NCI-H2029 treated with DMSO at 0.1 percent for 48 hours (cell line): ENCODE measurements at places on chromosomes 7 and 10.
A peak's percentile ranks its signal among the peaks of the same experiment; 100 is the strongest.

- DNase-seq, result no peak
These were observed 64.0 kb downstream of the MTPAP start for GRCh38 chr10:30284865-30285594.

- no peak for DNase-seq
These were observed 36.1 kb downstream of the ST8SIA6 start for GRCh38 chr10:17418249-17418648.

DNA sequence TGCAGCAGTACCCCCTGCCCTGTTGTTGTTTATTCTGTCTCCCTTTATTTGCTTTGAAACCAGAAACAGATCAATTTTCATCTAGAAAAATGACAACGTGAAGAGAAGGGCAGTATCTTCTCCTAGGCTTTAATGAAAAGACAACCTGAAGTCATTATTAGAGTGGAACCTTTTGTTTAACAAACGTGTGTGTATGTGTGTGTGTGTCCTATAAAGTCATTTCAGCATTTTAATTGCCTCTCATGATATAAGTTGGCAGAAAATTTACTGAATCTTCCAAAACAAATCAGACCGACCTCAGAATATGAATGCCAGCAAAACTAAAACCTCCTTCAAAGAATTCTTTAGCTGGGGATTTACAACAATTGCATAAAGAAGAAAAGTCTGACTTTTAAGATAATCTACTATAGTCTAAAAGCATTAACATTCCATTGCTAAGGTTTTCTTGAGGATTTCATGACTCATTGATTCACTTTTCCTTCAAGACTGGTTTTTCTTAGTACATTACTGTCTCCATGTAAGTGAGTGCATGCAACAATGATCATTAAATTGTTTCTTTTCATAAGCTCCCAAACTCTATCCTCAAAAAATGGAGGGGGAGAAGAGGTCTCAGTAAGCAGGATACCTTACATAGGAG lies 3.2 kb downstream of the GLI3 start:
- no peak for DNase-seq

DNA sequence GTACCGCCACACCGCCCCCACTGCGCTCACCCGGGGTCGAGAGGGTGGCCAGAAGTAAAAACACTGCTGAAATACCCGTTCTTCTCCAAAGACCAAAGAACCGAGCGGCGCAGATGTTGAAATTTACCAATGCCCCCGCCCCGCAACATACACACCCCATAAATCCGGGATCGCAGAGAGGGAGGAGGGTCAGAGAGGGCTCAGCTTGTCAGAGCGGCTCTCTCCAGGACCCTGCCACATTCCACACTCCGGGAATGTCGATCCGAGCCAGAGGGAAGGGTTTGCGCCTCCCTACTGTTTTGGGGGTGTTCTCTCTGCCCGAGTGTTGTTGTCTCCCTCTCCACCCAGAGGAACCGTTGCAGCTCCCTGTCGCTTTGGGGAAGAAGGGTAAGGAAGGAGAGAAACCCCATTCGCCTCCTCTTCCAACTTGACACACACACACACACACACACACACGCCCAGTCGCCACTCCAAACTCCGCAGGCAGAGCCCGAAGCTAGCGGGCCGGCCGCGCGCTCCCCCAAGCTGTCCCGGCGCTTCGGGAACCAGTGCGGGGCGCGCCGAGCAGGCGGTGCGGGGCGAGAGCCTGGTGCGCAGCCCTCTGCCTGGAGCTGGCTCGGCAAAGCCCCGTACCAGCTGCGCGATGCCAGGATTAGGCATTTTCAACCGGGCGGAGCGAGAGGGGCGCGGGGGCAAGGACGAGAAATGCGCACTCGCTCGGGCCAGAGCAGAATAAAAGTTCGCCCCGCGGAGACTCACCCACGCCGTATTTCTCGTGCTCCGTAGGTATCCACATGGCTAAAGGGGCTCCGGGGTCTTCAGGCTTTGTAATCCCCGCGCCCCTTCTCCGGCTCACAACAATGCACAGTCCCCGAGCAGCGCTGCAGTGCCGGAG lies 609 bp downstream of the DOCK4 start:
- peak; percentile 53 for DNase-seq

- DNase-seq, result no peak
These were observed 207.0 kb upstream of the PRKCQ start for GRCh38 chr10:6787091-6787490.

DNA sequence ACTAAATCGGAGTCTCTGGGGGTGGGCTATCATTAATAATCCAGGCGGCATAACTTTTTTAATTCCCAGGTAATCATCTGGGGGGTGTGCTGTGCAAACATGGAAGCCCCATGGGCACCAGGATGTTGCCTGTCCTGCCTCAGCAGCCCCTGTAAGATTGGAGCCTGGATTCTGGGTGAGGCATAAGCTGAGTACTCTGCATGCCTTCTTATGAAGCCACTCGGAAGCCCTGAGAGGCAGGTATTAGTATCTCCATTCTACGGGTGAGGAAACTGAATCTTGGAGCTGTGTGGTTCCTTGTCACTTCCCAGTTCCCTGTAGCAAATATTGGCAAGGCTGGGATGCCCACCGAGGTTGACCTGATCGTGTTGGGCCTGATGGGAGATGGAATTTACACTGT lies 7.4 kb upstream of the OPN4 start:
- no peak for DNase-seq

- DNase-seq, result no peak
These were observed 123.7 kb downstream of the IMMP2L start for GRCh38 chr7:111438369-111439289.

- DNase-seq, result no peak
These were observed 23.0 kb upstream of the TFAM start for GRCh38 chr10:58362027-58362789.
